Ovary (tissue), 10 donors: ENCODE measurements at places on chromosomes 3 and 15. TPM values are rescaled to one million over a fixed set of nuclear protein-coding genes. Genes with fewer than 3 reads are reported as not detected.

GRCh38 chr15:93312891-93313486 lies 224.0 kb upstream of the RGMA start:
- no peak for DNase-seq

DNA sequence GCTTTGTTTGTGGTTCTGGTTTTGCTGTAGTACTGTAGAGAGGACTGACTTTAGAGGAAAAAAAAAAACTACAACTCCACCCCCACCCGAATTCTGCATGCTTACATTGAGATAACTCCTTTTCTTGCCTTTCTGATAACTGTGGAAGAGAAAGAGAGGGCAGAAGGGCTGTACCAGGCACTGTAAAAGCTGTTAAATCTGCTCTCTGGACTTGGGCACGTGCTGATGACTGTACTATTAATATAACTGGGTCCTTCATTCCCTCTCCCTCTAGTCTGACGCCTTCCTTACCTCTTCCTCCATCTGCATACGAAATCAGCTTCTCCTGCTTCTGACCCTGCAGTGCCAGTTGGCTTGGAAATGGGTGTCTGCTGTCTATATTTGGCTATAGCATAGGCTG lies 15.0 kb downstream of the MAPKBP1 start:
- DNase-seq: no peak

- no peak for DNase-seq
These were observed 62.0 kb downstream of the RPL22L1 start for GRCh38 chr3:170808041-170808440.

DNA sequence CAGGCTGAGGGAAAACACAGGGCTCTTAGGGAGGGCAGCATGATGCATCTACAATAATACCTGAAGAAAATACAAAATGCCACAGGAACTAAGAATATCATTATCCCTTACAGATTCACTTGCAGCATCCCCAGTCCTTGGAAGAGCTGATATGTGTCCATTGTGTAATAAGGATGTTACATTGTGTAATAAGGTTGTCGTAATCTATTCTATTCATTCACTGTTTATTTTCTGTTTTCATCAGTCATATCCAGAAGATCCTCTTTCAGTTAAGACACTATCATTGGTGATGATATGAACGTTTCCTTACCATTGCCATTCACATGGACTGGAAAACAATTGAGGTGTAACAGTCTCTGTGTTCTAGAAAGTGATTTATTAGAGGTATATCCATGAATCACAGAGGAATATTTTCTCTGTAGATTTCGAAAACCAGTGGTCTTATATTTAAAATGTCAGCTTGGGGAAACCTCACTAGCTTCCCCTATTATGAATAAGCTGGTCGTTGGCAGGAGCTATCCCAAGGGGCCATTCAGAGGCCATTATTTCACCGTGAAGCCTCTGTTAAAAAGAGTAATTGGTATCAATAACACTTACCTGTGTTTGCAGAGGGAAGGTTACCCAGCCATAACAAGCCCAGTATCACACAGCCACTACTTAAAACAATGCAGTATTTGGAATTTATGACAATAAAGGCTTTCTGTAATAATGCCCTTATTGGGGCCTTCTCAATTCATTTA lies 241.1 kb downstream of the ZNF385D start:
- no peak for DNase-seq

DNA sequence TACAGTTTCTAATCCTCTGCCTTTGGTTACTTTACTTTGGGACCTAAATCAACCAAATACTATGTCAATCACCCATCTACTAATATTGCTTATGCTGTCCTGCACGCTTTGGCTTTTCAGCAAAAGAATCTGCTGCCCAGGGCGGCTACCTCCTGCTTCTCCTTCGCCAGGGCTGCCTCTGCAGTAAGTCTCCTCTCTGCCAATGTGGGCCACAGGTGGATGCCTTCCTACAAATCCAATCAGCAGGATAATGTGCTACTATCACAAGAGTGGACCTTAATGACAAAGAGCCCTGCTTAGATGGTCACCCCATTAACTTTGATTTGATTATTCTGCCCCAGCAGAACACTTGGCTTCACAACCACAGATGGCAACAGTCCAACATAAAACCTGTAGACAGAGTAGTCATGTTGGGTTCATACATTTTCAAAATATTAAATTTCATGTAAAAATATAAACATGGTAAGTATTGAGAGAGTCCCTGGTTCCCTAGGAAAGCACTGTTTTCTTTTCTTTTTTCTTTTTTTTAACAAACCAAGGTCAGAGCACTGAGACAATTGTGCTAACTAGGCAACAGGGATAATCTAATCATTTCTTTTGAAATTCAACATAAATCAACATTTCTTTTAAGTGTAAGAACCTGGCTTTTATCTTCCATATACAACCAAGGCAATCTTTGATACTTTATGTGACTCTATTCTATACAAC lies 298.3 kb downstream of the ZBTB20 start:
- no peak for DNase-seq

DNA sequence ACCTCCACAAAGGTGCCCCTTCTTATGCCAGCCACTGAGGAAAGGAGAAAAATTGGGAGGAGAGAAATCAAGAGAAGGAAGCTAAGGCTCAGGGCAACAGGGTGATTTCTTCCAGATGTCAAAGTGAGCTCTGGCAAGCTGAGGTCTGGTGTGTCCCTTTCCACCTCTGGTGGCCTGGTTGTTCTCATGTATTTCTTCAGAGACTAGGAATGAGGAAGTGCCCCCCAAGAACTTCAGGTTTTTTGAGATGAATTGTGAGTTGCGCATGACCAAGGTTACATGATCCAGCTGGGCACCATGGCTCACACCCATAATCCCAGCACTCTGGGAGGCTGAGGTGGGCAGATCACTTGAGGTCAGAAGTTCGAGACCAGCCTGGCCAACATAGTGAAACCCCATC lies 5.6 kb downstream of the RAB6B start:
- DNase-seq: no peak

DNA sequence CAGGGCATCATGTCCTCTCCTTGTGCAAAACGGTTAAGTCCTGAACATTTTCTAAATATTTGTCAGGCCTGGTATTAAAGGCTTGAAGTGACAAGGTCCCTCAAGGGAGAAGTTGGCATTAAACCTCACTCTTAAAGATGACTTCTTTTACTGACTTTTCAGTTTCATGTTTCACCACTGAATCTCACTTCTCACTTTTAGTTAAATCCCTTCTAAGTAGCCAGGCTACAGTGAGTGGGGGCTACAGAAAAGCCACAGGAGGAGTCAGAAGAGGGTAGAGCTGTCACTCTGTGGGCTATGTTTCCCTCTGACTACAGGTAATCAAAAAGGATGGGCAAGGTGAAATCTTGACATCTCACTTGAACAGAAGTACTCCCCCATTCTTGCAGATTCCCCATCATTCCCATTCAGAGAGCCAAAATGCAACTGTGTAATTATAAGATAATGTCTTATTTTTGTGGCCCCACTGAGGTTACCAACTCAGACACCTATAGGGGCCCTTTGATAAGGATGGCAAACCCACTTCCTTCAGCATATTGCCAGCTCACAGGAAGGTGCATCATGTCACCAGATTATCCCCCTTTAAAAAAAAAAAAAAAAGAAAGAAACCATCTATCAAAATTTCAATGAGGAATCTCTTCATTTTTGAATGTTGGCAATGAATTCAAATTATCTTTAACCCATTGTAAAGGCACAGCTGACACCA lies 790.1 kb upstream of the CFAP20DC start:
- DNase-seq: no peak

DNA sequence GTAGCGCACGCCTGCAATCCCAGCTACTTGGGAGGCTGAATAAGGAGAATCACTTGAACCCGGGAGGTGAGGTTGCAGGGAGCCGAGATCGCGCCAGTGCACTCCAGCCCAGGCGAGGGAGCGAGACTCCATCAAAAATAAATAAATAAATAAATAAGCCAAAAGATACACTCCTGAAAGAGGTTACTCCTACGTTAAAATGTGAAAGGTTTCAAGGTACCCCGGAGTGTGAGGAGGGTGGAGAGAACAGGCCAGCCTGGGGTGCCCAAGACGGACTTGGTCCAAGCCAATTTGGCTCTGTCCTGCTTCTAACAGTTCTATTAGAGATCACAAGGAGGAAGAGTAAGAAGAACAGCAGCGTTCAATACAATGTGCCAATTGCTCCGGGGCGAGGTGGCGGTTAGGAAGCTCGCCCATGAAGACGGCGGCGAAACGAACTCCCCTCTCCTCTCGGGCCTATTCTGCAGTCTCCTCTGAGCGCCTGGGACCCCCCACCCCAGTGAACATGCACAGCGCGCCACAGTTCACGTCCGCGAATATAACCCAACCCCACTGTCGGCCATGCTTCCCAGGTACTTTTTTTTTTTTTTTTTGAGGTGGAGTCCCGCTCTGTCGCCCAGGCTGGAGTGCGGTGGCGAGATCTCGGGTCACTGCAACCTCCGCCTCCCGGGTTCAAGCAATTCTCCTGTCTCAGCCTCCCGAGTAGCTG lies 942 bp downstream of the ELP6 start:
- peak; percentile 27 for DNase-seq

- DNase-seq: no peak
These were observed 5.3 kb downstream of the SIN3A start for GRCh38 chr15:75446151-75446550.

GRCh38 chr3:197354568-197355001 lies 56.2 kb upstream of the DLG1 start:
- DNase-seq: peak; percentile 72

DNA sequence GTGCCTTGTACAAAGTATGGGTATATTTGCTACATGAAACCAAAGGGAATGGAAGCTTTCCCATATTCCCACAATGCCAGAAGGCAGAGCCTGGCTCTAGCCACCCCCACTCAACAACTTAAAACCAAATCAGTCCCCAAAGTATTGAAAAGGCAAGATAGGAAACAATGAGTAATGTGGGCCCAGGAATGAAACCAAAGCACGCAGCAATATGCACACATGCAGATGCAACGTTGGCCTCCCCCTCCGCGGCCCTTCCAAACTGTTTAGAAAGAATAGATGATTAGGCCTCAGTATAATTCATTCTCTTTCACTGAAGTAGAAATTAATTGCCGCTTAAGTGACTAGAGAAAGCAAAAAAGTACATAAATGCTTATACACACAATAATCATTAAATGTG lies 59.1 kb downstream of the THRB start:
- no peak for DNase-seq

- no peak for DNase-seq
These were observed 9.0 kb downstream of the ACKR4 start for GRCh38 chr3:132606085-132606484.

GRCh38 chr3:112640930-112641801 lies at the start of gene CCDC80:
CCDC80 (minus strand) TSS chr3:112641143; CDS start chr3:112639905, 1,238 bp downstream.
- no peak for DNase-seq

DNA sequence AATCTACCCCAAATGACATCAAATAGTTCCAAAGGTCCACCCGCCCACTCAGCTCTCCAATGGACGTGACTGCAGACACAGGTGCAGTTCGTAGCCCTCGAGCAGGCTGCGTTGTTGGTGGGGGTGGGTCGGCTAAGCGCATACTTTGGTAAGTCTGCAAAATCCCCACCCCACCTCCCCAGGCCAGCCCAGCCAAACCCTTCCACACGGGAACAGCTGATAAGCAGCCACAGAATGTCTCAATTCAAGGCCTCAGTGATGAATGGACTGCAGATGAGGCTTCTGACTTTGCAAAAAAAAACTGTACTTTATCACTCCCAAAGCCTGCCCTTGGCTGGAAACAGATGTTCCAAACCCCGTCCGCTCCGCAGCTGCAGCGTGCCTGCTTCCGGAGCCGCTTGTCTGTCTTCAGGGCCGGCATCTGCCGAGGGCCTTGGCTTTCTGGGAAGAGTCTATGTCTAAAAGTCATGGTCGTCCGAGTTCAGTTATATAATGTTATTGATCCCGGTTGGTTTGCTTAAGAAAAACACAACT lies 38.2 kb downstream of the PCSK6 start:
- DNase-seq: peak; percentile 74

DNA sequence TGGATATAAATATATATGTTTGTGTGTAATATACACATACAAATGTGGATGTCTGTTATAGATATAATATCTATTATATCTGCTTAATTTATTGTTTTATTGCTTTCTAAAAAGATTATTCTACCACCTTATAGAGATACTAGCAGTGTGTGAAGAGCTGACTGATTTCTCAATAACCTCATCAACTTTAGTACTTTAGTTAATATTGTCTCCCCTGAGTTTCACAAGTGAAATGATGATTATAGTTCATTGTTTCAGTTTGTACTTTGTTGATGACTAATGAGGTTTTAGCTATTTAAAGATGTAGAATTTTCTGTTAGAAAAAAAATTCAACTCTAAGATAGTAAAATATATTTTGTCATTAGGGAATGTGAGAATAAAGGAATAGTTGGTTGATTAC lies 11.4 kb downstream of the RSRC1 start:
- DNase-seq: no peak

- peak; percentile 81 for DNase-seq
These were observed 14.0 kb upstream of the SSUH2 start for GRCh38 chr3:8658306-8659212.

GRCh38 chr15:57969355-57969754 lies 96.2 kb downstream of the ALDH1A2 start:
- DNase-seq: no peak

Gene ANKRD63
- total RNA-seq: 0.27 TPM

Gene STX19
- total RNA-seq: 0.35 TPM

Gene SLCO2A1
- total RNA-seq: 6.3 TPM

Gene ZNF609
- 63.6 TPM for total RNA-seq

Gene PATL2
- 1.0 TPM for total RNA-seq

Gene HTR3E
- total RNA-seq: not detected

Gene PCOLCE2
- 4.8 TPM for total RNA-seq
